ENCODE measurements at places on chromosomes 5 and 9.

GRCh38 chr5:32230356-32231099 is 56.4 kb upstream of the GOLPH3 start:
- DNase-seq = no peak

GRCh38 chr9:90801241-90801972 is at the start of gene SYK:
Gene SYK, plus strand, starts transcription at chr9:90801819. Its CDS starts 42,080 bp downstream, at chr9:90843899.
- no peak for DNase-seq

DNA sequence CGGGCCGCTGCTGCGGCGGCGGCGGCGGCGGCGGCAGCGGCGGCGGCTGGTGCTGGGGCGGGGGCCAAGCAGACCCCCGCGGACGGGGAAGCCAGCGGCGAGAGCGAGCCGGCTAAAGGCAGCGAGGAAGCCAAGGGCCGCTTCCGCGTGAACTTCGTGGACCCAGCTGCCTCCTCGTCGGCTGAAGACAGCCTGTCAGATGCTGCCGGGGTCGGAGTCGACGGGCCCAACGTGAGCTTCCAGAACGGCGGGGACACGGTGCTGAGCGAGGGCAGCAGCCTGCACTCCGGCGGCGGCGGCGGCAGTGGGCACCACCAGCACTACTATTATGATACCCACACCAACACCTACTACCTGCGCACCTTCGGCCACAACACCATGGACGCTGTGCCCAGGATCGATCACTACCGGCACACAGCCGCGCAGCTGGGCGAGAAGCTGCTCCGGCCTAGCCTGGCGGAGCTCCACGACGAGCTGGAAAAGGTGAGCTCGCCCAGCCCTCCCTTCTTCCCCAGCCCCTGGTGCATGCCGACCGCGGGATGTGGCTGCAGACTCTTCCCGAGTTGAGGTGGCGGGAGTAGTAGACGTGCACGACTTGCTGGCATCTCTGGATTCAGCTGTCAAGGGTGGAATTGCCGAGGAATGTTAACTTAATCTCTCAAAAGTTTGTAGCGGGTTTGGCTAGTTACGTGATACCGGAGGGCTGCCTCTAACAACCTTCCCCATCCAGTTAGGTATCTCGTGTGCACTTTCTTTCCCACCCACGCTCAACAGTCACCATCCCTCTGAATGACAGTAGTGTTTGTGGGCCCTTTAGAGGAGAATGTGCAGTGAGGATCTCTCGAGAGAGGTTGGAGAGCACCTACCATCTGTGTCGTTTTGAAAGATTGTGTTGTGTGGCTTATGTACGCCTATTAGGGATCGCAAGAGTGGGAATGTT is 932 bp downstream of the SLC12A2 start:
- no peak for DNase-seq

DNA sequence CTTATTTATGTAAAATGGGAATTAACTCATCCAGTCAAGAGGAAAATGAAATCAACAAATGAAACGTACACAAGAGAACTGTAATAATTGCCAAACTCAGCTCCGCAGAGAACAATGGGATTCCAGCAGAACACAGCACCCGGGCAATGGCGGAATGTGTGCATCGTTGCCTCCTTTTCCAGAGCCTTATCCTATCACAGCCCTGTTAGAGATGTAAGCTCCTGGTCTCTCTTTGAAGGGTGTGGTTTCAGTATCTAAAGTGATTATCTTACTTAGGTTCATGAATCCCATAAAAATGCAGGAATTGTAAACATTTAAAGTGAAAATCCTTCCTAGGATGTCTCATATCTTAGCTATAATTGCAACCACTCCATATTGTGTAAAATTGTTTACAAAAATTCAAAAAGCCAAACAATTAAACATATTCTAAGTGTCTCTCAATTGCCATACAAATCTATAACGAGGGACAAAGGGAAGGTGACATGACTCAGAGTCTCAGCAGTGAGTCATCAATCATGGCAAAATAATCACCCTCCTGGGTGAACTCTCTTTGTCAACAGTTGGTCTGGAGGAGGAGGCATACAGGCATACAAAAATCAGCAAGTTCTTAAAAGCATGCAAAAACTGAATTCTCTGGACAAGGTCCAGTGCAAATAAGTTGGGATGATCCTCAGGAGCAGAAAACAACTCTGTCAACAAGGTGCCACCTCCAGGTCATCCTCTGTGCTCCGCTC is 22.6 kb downstream of the SEMA5A start:
- DNase-seq = no peak

- DNase-seq = no peak
These were observed 47.5 kb upstream of the EGFLAM start for GRCh38 chr5:38210676-38211353.

GRCh38 chr9:97363661-97364299 is 48.1 kb upstream of the TDRD7 start:
- DNase-seq = no peak

DNA sequence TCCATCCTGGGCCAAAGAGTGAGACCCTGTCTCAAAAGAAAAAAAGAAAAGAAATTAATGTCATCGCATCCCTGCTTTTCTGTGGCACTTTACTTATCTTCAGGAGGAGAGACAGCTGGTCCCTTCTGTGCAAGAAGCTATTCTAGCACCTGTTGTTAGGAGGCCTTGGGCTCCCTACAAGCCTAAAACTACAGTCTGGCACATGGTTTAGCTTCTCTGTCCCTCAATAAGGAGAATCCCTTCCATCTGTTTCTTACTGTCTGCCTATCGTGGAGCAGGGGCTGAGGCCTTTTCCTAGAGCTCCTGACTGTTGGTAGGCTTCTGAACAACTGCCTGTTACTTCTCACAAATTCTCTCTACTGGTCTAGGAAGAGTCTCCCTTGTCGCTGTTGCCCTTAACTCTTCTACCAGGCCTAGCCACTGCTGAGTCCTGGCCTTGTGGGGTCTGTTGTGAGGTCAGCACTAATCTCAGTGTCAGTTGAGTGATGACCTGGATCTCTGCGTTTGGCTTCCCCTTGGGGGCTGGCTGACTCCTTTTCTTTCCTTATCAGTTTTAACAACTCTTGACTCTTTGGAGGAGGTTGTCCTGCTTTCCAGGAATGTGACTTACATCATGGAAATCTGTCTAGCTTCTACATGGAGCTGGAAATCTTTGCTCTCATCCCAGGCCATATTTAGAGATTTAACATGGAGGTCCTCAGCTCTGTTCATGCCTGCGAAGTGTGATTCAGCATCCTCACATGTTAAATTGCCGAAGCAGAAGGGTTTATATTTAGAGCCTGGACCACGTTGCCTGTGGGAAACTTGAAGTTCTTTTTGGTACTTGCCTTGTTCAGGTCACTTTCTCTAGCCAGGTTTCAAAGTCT is 5.7 kb upstream of the GARNL3 start:
- DNase-seq = no peak

DNA sequence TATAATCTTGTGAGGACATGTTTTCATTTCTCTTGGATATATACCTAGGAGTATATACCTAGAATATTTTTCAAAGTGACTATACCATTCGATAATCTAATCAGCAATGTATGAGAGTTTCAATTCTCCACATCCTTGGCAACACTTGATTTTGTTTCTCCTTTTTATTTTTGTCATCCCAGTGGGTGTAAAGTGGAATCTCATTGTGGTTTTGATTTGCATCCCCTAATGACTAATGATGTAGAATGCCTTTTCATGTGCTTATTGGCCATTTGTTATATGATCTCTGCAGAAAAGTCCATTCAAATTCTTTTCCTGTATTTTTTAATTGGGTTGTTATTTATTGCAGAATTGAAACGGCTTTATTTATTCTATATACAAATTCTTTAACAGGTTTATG is 15.2 kb downstream of the ZCCHC9 start:
- DNase-seq = no peak

GRCh38 chr5:79086116-79086515 is 16.5 kb downstream of the BHMT2 start:
- no peak for DNase-seq

DNA sequence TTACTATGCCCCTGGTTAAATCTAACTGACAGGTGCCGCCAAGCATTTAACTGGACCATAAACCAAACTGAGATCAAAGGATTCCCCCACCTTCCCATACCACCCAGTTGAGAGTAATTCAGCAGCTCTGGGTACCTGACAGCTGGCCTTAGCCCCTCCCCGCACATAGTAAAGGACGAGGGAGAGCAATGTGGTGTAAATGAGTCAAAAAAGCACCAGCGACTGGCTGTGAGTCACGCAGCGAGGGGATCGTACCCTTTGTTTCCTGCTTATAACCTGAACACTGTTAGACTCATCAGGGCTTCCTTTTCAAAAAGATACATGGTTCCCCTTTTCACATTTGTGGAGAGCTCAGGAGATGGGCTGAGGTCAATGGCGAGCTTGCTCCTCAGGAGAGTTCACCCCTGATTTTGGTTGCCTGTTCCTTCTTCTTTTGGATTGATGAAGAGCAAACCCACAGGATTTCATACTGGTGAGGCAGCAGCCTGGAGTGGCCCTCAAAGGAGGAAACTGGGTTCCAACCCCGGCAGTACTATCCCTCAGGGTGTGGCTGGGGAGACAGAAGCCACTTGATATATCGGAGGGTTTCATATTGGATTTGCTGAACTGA is 71.5 kb downstream of the ANKRD33B start:
- DNase-seq = no peak

DNA sequence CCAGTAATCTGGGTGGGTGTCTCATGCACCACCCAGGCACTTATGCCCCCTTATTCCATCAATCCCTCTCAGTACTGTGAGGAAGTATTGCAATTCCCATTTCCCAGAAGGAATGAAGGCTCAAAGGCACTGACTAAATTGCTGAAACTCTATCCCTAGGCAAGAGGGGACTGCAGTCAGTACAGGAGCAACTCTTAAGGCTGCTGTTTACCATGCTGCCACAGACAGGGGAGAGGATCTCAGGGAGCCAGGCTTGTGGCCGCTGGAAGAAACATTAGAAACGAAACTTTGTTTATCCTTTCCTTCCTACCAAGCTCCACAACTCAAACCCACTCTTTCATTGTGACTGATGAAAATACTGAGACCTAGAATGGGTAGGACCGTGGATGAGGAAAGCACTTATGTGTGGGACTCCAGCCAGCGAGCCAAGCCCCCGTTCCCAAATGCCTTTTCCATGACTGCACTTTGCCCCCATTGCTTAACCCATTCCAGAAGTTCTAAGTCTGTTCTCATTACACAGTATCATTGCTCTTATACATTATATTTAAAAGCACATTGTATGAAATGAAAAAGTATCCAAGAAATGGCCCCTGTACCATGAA is 54.3 kb downstream of the TLE1 start:
- no peak for DNase-seq

DNA sequence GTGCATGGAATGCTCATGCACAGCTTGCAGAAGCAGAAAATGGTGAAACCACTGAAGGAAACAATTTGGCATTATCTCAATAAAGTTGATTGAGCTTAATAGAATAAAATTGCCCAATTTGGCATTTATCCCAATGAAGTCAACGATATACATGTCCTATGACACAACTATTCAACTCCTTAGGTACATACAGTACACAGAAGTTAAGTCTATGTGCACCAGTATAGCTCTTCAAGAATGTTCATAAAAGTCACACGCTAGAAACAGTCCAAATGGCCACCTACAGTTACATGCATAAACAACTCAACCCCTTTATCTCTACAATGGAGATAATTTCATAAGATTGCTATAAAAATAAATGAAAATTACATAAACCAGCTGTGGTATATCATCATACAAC is 184.5 kb downstream of the DENND1A start:
- DNase-seq = no peak

- DNase-seq = peak; percentile 72
These were observed 56.4 kb downstream of the PFDN1 start for GRCh38 chr5:140246378-140247122.

- no peak for DNase-seq
These were observed 122.0 kb downstream of the PAPPA start for GRCh38 chr9:116275418-116276195.

DNA sequence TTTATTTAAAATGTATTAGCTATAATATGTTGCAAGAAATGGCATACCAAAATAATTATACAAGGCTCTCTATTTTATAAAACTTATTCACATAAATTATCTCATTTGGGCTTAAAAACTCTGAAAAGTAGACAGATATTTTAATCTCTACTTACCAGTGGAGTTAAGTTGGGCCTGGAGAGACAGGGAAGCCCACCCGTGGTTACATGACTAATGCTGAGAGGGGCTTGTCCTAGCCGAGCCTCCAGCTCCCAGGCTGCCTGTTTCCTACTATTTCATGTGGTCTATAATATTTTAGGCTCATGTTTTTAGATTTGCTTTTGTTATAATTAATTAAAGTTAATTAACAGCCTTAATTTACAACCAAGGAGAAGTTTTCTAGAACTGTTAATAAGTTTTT is 20.9 kb upstream of the ASPN start:
- DNase-seq = no peak

GRCh38 chr9:33320568-33321261 is 30.4 kb downstream of the NFX1 start:
- peak; percentile 88 for DNase-seq

- DNase-seq = no peak
These were observed 190.3 kb downstream of the TMEM167A start for GRCh38 chr5:82886911-82887310.

DNA sequence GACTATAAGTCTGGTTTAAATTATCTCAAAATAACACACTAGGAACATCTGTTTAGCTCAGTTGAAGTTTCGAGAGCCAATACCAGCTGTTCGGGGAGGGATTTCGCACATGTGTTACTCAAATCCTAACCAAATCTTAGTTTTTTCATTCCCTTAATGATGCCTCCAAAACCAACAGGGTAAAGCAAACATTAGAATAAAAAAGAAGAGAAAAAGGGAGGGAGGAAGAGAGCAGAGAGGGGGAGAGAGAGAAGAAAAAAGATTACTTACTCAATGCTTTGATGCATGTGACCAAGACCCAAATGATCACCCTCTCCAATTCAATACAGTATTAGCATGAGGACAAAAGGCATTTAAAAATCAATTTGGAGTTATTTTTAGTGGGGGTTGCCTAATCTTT is 86.0 kb upstream of the NR5A1 start:
- no peak for DNase-seq

DNA sequence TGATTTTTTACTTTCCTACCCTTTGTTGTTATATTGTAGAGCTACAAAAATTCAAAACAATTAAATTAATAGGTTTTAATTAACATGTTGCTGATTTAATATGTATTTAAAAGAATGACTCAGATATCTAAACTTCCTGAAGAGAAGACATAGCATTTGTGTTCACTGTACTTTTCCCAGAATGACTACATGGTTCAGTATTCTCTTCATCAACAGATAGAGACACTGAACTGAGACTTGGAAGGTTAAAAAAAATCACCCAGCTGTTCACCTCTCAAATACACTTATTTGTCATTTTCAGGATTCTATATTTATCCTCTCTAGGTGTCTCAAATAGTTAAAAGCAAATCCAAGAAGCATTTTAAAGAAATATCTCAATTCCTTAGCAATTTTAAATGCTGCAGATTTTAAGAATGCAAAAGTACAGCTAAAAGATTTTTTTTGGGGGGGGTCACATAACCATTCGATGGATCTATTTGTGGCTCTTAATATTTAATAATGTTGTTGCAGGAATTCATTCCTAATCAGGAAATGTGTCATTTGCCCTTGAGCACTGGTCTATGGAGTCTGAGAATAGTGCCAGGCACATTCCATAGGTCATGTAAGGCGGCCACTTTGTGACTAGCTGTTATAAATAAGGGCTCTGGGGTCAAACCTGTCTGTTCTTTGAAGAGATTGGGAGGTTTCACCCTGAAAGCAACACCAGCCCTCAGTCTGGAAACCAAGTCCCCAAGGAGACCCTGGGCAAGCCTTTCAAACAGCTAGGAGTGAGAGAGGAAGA is 463.1 kb downstream of the NR2F1-AS1 start:
- DNase-seq = no peak
